ENCODE measurements at places on chromosomes 7 and 10.
A peak's percentile ranks its signal among the peaks of the same experiment; 100 is the strongest.

DNA sequence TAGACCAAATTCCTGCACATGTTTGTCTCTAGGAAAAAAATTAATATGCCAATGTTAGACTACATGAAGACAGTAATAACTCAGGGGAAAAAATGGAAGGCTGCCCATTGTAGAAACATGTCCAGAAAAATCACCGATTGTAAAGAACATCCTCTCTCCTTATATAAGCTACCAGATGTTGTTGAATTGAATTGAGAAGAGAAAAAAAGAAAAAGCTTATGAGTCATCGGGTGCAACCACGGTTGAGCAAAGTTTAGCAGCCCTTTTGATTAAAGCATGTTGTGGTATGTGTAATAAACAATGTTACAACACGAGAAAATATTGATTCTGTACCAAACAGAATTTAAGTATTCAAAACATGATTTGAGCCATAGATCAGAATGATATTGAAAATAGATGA lies 102.3 kb upstream of the ARHGAP21 start:
- no peak for DNase-seq

GRCh38 chr7:128869944-128870285 lies 7.3 kb downstream of the ATP6V1F start:
- DNase-seq, result no peak

- DNase-seq, result no peak
These were observed 117.1 kb downstream of the ICA1 start for GRCh38 chr7:8144856-8145255.

GRCh38 chr7:110397927-110398660 lies 692.8 kb upstream of the LRRN3 start:
- DNase-seq, result no peak

- DNase-seq, result no peak
These were observed 26.3 kb upstream of the SLC35G1 start for GRCh38 chr10:93867525-93867924.

GRCh38 chr10:79386637-79387465 lies 39.6 kb downstream of the PPIF start:
- DNase-seq, result peak; percentile 32

DNA sequence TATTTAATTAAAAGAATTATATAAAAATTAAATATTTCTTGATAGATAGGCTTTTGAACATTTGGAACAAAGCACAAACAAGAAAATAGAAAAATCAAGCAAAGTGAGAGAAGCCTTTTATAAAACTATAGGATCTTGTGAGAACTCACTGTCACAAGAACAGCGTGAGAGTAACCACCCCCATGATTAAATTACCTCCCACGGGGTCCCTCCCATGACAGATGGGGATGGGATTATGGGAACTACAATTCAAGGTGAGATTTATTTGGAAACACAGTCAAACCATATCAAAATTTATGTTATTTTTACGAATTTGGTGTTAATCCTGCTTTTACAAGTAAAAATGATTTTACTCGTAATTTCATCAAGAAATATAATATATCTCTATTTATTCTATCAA lies 1136.1 kb upstream of the POT1 start:
- DNase-seq, result no peak

- DNase-seq, result no peak
These were observed 11.6 kb upstream of the CYTH3 start for GRCh38 chr7:6284055-6284400.

DNA sequence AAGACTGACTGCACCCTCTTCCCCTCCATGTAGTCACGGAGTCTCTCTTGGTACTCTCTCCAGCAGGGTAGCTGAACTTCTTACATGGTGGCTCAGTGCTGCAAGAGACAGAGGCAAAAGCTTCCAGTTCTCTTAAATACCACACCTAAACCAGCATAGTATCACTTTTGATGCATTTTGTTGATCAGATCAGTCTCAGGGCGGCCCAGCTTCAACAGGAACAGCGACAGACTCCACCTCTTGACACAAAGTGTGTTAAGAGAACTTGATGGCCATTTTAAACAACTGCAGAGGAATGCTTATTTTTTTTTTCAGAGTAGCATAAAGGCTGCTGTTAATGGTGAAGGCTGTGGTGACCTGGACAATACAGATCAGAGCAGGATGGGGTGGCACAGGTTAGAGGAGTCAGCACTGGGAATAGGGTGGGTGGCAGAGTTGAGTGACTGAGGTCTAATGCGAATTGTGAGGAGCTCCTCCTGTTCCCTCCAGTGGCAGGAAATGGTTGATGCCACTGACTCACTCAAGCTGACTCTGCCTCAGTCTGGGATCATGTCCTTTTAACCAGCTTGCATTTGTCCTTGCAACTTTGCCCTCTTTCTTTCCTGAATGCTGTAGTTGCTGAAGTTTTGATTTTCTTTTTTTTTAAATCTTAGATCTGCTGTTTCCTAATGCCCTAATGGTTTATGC lies 17.3 kb downstream of the MGAM start:
- DNase-seq, result no peak

DNA sequence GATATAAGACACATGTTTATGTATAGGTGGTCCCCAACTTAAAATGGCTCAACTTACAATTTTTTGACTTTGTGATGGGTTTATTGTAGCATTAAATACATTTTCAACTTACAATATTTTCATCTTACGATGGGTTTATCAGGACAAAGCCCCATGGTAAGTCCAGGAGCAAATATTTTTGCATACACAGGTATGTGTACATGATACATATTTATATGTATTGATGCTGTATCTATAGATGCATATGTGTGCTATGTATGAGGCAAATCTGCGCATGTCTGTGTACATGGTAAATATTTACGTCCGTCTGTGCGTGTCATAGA lies 664 bp upstream of the UBE3C start:
- no peak for DNase-seq

- DNase-seq, result no peak
These were observed 60.1 kb upstream of the NAMPT start for GRCh38 chr7:106344861-106345260.

DNA sequence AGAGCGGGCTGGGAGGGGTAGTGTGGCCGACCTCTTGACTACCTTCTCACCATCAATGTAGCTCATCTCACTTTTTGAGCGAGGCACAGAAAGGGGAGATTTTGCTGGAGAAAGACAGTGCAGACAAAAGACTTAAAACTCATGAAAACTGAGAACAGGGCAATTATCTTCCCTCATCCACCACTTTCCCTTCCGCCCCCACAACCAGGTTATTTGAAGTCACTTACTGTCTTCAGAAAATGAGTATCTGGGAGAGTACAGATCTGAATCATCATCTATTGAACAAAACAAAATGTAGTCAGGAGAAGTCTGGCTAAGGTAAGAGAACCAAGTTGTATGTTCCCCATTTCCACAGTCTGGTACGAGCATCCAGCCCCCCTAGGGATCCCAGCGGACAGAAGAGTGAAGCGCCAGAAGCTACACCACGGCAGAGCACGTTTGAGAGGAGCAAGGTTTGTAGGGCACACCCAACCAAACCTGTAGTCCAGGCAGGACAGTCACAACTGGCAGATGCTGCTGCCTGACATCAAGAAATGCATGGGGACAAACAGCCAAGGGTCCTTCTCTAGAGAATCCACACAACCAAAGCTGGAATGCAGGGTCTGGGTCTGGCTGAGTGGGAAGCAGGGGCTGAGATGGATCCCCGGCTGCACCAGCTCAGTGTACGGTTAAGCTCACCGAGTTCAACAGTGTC lies 93.4 kb upstream of the PDLIM1 start:
- no peak for DNase-seq

DNA sequence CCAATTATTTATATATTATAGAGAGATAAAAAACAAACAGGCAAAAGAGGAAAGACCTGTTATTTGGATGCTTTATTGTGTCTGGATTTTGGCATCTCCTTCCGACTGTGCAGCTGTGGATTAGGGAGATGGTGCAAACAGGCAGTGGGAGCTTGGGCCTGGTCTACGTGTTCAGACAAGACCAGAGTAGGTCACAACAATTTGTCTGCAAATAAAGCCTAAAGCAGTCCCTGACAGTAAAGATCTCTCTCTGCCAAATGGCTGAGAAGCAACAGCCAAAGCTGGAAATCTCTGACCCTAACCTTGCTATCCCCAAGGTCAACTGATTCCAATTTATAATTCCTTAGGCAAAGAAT lies 82.0 kb downstream of the ABLIM1 start:
- no peak for DNase-seq

- no peak for DNase-seq
These were observed 5.5 kb upstream of the LAMB4 start for GRCh38 chr7:108135446-108136190.

- peak; percentile 41 for DNase-seq
These were observed 174.4 kb downstream of the ELFN1 start for GRCh38 chr7:1844336-1844950.

DNA sequence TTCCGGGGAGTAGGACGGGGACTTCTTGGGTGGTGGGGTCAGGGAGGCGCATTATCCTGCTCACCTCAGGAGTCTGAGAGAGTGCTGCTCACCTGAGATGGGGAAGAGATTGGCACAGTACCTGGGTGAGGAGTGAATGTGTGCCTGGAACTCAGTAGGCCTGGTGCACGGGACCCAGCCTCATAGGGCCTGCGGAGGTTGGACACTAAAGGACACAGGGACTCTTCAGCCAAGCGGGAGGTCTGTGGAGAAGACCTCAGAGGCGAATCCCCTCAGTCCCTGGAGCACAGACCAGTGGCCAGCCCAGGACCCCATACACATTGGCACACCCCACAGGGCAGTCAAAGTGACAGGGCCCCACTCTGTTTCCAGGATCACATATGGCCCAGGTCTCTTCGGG lies 73.2 kb downstream of the OAT start:
- peak; percentile 18 for DNase-seq

DNA sequence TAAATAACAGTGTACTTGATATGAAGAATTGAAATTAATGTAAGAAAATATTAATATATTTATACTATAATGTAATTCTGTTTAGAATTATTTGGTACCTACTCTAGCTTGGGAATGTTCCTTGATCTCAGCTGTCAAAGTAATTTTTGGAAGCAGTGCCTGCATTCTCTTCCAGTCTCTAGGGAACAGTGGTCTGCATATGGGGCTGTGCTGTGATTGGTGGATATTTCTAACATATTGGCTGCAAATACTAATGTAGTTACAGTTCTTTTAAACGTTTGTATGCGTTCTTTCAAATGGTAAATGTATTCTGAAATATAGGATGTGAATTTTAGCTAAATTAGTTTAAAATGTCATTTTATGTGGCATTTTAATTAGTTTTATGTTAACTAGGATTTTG lies 87.2 kb downstream of the PHF14 start:
- DNase-seq, result no peak

GRCh38 chr7:85226361-85227085 lies 39.7 kb upstream of the SEMA3D start:
- DNase-seq, result no peak

DNA sequence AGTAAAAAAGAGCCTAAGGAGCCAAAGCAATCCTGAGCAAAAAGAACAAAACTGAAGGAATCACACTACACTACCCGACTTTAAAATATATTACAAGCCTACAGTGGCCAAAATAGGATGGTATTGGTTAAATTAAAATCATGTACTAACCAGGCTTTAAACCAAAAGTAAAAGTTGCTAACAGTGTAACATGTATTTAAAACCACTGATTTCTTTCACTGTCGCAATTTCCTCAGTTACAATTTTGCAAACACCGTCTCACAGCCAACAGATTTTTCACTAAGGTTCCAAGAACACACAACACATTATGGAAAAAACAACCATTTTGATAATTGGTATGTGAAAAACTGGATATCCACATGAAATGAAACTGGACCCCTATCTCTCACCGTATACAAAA lies 74.0 kb downstream of the JMJD1C start:
- no peak for DNase-seq

DNA sequence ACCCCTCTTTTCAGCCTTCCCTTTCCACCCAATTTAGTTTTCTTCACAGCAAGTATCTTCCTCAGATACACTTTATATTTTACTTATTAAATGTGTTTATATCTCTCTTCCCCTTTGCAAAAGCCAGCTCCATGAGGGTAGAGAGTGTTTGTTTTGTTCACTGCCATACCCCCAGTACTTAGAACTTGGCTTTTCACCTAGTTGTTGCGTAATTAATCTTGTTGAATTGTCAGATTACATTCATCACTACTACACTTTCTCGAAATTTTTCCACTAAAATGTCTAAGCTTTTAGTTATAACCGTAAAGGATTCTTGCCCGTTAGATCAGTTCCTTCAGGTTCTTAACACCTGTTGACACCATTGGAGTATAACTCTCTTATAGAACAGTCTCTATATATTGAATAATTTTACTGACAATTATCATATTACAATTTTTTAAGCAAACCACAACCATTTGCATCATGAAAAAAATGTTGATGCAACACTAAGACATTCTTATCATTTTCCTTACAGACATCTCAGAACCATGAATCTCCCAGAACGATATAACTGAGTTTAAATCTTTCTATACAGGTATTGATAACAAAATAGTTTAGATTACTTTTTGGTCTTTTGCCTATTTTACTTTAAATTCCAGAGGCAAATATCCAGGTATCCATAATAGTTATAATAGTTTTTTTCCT lies 29.9 kb downstream of the VWDE start:
- DNase-seq, result no peak

- no peak for DNase-seq
These were observed 53.3 kb downstream of the C7orf25 start for GRCh38 chr7:42858570-42858969.

DNA sequence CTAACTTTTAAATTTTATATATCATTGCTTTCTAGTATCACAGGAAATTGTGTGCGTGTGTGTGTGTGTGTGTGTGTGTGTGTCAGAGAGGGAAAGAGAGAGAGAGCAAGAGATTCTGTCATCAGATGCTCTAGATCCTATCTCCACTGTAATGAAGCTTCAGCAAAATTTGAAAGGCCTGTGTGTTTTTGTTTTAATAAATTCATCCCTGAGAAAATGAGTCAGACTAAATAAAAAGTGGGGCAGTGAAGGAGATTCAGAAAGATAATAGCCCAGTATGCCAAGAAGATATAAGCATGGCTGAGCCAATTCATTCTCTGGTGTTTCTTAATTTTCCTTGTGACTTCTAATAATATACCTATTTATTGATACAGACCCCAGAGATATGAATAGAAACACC lies 184.2 kb upstream of the TMEM196 start:
- no peak for DNase-seq

GRCh38 chr10:133278577-133279265 lies 2.1 kb upstream of the ADAM8 start:
- DNase-seq, result no peak

- DNase-seq, result no peak
These were observed 74.0 kb upstream of the TRIL start for GRCh38 chr7:29032146-29032545.

DNA sequence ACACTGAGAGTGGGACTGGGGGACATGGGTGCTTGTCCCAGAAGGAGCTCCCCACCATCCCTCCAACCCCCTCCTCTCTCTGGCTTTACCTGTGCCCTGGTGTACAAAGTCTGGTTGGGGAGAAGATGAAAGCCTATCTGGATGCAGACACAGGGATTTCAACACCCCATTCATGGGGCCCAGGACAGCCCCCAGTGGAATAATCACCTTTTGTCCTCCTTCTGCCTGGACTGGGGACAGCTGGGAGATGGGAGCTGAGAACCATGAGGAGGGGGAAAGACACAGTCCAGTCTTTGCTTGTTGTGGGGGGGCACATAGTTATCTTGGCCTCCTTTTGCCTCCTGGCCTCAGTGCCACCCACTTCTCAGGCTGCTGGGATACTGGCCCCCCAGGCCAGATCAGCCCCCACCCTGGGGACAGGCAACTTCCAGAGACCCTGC lies 1.4 kb downstream of the SSC4D start:
- no peak for DNase-seq

Measured in right forelimb (tissue), 1 donor.